ENCODE measurements at places on chromosomes 1 and 21.

GRCh38 chr1:27436204-27437159, 44.1 kb downstream of the GPR3 start:
- DNase-seq = no peak

GRCh38 chr1:188295157-188295556, 1466.4 kb downstream of the PLA2G4A start:
- no peak for DNase-seq

DNA sequence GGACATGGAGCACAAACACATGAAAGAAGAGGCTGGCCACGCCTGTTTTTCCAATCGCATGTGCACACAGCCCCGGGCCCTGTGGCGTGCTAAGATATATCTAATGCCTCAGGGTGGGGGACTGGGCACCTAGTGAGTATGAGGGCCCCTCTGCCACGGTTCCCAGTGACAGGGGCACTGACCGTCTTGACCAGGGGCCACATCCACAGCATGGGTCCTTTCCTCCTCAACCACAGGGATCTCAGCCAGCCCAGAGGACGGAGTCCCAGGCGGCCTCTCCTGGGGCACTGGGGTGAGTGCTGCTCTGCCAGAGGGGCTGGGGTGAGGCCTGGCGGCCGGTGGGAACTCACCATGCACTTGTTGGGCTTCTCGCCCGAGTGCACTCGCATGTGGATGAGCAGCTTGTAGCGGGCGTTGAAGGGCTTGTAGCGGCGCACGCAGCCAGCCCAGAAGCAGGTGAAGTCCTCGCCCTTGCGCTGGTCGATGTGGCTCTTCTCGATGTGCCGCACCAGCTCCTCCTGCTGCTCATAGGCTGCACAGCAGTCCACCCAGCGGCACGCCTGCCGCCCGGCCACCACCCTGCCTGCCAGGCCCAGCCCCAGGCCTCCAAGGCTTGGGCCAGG, 134.7 kb downstream of the DMRTB1 start:
- DNase-seq = no peak

- DNase-seq = no peak
Observed at GRCh38 chr1:227764019-227764391, 28.8 kb downstream of the SNAP47 start.

DNA sequence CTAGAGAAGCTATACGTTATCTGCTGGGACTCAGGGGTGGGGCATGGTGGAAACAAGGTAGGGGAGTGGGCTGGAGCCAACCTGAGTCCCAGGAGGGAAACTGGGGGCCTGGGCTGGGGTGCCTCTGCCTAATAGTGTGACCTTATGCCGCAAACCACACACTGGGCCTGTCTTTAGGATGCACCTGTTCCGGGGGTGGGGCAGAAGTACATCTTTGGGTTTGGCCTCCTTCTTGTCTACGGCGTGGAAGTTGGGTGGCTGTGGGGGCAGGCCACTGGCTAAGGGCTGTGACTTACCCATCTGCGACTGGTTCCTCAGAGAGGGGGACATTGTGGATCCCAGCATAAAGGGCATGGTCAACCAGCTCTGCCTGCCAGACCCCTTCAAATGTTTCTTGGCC, 44.2 kb downstream of the FAAH start:
- no peak for DNase-seq

DNA sequence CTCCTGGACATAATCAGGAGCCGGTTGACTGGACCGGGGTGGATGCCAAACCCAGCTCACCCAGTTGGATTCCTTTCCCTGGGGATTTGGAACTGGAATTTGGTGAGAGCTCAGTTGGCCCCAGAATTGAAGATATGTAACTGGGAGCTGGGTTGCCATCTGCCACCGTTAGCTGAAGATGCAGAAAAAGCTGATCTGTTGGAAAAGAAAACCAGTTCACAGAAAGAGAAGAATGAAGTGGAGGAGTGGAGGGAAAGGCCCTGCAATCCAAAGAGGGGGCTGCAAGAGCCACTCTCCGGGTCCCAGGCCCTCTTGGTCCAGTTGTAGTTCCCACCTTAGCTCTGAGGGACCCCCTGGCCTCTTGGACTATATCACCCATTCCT, 16.0 kb downstream of the TEX35 start:
- peak; percentile 55 for DNase-seq

DNA sequence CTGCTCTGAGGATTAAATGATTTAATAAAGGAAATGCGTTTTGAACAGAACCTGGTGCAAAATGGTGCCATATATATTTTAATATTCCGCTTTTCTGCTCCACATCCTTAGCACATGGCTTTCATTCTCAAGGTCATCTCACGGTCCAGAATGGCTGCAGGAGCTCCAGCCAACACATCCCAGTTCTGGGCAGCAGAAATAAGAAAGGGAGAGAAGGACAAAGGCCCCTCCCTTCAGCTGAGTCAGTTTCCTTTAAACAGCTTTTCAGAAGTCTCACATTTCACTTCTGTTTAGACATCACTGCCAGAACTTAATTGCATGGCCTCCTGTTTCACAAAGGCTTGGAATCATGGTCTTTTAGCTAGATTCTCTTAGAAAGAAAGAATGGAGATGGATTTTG, 75.2 kb upstream of the LRRN2 start:
- peak; percentile 8 for DNase-seq
